Umbilical cord (tissue), 2 donors: ENCODE measurements at places on chromosomes 5 and 9.

GRCh38 chr9:78309066-78309465, 12.1 kb downstream of the PSAT1 start:
- no peak for DNase-seq

- no peak for DNase-seq
Measured at GRCh38 chr5:78819707-78820106, 165.4 kb downstream of the ARSB start.

DNA sequence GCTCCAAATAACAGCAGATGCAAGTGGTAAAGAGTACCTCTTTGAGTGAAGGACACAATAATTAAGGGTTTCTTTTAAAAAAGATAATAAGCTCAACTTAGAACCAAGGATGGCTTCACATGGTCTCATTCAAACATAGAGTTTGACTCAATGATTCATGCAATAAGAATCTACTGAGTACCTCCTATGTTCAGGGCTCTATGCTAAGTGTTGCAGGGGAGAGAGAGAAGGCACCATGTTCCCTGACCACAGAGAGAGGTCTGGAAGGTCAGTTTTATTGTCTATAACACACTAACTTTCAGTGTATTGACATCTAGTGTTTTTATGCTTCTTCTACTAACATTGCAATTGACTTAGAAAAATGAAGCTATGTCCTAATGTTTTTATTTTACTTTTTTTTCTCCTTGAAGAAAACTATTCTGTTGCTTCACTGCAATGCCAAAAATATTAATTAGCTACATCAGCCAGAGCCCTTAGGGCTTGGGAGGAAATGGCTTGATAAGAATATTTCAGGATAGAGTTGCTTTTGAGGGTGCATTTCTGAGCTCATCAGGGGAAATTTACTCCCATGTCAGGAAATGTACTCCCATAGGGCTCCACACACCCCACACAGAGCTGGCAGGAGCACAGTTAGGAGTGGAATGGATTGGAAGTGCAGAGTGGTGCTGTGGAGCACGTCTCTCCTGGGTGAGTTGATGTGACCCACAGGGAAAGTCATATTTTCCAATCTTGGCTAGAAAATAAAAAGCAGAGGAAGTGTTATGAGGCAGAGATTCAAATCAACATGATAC, 106.6 kb downstream of the PDE8B start:
- no peak for DNase-seq

DNA sequence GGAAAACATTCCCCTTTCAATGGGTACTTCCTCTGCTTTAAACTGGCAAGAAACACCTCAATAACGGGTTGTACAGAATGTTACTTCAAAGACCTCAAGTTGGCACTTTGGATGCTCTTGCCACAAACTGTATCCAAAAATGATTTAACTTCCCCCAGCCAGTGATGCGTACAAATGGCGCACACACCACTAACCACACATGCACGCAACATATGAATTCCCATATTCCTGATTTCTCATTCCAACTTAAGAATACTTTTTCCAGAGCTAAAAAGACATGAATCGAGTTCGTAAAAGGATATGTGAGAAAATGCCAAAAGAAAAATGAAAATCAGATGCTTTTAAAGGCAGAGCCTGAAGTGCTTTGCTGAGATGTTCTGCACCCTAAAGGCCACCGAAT, 388.0 kb upstream of the PIK3R1 start:
- no peak for DNase-seq

- no peak for DNase-seq
Measured at GRCh38 chr9:93531374-93531773, 45.0 kb upstream of the PHF2 start.

- no peak for DNase-seq
Measured at GRCh38 chr5:179290681-179291540, 54.4 kb downstream of the ADAMTS2 start.

- no peak for DNase-seq
Measured at GRCh38 chr5:171673328-171673727, 112.3 kb upstream of the SMIM23 start.

GRCh38 chr9:89380437-89381307, 62.4 kb downstream of the SECISBP2 start:
- DNase-seq: no peak
